ENCODE measurements at places on chromosomes 12 and 14.

DNA sequence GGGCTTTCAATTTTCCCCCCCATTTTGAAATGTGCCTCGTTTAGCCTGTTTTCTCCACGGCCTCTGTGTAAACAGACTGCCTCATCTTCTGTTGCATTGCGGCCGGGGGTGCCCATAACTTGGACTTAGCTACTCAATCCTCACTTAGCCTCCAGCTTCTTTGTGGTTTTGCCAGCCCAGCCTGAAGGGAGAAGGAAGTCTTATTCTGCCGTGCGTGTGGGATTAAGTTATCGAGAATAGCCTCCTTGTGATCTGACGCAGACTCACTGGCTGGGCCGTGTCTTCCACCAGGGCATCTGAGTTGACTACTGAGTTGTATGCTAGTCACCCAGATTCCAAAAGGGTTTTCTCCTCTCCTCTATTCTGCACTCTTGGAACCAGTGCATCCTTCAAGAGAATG lies 8.1 kb downstream of the PRKAB1 start:
- ATAC-seq, result no peak

- ATAC-seq, result no peak
Measured at GRCh38 chr14:96792591-96792990, 4.6 kb upstream of the VRK1 start.

DNA sequence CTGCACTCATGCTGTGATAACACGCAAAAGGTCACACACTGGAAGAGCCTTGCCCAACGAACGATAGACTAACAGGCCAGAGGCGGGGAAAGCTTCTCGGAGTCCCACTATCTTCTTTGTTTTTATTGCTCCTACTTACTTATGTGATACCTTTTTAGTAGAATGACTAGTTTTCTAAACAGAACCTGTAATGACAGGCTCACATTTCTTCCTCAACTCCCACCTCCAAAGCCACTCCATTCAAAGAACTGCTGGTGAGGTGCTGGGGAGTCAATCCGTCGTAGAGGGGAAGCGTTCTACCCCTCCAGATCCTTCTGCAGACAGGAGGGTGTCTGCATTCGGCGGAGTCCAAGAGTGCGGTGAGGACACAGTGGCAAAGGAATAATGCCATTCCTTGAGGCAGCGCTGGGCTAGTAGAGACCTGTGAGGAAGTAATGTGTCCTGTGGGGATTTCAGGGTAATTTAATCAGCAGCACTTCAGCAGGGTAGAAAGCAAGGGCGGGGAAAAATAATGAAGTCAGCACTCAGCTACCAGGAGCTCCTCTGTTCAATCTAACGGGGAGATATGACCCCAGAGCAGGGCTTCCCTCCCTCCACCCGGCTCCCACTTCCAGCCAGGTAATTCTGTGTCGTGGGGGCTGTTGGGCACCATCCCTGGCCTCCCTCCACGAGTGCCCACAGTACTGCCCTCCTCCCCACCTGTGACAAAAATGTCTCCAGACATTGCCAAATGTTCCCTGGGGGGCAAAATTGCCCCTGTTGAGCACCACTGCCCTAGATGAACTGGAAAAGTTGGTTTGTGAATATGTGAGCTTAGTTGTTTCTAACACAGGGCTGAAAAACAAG lies 25.2 kb downstream of the SPRING1 start:
- no peak for ATAC-seq

- no peak for ATAC-seq
Measured at GRCh38 chr14:71465316-71465715, 466.9 kb upstream of the RGS6 start.

GRCh38 chr14:79197516-79197915 lies 1013.8 kb downstream of the DIO2 start:
- ATAC-seq, result no peak

DNA sequence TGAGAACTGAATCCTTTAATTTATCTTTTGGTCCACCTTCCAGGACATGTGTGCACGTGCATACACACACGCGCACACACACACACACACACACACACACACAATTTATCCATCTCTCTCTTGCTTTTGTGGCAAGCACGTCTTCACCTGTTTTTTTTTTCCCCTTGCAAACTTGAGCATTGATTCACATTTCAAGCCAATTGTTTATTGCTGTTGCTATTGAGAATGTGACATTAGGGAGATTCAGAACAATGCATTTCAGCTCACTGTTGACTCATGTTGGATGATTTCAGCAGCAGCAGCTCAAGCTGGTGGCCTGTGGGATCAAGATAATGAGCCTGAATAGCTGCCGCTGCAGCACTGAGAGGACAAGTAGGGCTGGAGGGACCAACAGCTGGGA lies 128.9 kb downstream of the SNAPC1 start:
- ATAC-seq, result no peak

- ATAC-seq, result no peak
Measured at GRCh38 chr14:99225436-99226203, 46.4 kb downstream of the BCL11B start.

GRCh38 chr14:54715239-54715638 lies 148.3 kb downstream of the SAMD4A start:
- no peak for ATAC-seq

GRCh38 chr14:100110816-100111215 lies 45.6 kb downstream of the EVL start:
- ATAC-seq, result no peak

- ATAC-seq, result no peak
Measured at GRCh38 chr12:47983541-47984115, 20.2 kb downstream of the TMEM106C start.

GRCh38 chr12:2998789-2999264 lies 39.6 kb downstream of the TEAD4 start:
- no peak for ATAC-seq

All from gastroesophageal sphincter (tissue), 4 donors.